ENCODE measurements at places on chromosomes 1 and 21.

GRCh38 chr1:216032284-216032683, 391.0 kb downstream of the USH2A start:
- no peak for DNase-seq

DNA sequence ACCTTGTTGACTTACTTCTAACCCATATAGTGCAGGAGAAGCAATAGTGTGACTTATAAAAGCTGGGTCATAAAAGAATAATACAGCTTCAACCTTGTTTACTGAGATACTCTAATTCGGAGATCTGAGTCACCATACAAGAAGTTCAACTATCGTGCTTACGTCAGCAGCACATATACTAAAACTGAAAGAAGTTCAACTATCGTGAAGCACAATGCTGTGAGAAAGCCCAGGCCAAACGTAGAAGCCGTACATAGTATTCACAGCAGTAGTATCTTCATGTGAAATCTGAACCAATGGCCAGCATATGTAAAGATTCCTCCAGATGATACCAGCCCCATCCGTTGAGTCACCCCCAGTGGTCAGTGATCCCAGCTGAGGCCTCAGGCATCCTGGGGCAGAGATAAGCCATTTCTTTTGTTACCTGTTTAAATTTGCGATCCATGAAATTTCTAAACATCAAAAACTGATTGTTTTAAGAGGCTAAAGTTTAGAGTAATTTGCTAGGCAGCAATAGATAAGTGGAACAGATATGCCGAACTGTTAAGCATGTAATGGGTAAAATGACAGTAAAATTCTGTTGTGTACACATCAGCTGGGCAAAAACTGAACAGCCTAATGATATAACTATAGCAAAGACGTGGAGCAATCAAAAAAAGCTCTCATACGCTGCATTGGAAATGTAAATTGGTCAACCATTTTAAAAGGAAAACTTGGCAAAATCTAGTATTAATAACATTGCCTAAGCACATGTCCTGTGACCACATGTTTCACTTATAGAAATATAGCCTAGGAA, 53.9 kb upstream of the SAMD13 start:
- DNase-seq = no peak

- no peak for DNase-seq
These were observed 7.9 kb upstream of the TRAF5 start for GRCh38 chr1:211318576-211319280.

DNA sequence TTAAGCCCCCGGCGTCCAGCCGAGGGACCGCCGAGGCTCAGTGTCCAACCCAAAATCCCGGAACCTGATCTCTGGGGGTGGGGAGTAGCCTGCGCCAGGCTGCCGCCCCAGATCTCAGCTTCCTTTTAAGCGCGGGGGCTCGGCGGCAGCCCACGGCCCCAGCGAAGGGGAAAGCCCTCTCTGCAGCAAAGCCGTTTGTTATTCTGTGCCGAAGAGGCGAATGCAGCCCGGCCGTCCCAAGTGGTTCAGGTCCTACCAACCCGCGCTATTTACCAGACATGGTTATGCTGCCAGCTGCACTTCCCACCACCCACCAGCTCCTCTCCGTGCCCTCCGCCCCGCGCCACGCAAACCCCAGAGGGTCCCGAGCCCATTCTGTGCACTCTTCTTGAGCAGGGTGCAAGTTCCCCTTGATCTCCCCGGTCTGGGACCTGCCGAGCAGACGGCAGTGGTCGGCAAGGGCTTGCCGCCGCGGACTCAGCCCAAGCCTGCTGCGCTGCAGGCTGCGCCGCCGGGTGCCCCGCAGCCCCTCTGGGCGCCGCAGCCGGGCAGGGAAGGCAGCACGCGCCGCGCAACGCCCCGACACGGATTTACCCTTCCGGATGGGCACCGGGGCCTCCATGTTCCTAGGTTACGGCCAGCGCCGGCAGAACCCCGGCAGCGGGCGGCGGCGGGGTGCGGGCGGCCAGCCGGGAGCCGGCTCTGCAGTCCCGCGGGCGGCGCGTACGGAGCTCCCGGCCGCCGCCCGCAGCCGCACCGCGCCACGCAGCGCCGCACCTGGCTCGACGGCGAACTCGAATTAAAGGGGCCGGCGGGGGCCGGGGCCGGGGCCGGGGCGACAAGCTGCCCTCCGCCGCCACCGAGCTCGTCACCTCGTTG, 738 bp upstream of the KCNA2 start:
- DNase-seq = no peak

DNA sequence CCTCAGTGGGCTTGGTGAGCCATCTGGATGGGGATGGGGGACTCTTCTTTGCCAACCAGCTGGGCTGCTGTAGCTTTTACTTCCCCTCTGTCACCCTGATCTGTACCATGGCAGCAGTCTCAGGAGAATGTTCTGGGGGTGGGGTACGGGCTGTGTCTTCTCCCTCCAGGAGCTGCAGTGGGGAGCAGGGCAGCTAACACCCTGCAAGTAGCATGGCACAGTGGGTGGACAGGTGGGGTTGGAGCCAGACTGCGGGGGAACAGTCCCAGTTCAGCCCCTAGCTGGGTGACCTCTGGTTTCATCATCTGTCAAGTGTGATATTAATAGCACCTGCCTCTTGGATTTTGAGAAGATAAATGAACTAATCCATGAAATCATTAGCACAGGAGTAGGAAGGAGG, 3.1 kb downstream of the NFASC start:
- DNase-seq = no peak

DNA sequence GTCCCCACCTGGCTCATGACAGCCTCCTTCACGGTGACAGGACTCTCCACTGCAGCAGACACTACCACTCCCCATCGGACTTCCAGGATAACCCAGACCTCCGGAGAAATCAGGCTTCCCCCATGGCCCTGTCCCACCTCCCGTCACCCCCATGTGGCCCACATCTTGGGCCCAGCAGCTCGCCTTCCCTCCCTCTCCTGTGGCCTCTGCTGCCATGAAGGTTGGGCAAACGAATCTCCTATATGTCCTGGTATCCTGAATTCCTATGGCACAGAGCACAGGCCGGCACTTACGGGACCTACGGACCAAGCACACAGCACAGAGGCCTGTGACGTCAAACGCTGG, 82.0 kb downstream of the NPHP4 start:
- DNase-seq = no peak

DNA sequence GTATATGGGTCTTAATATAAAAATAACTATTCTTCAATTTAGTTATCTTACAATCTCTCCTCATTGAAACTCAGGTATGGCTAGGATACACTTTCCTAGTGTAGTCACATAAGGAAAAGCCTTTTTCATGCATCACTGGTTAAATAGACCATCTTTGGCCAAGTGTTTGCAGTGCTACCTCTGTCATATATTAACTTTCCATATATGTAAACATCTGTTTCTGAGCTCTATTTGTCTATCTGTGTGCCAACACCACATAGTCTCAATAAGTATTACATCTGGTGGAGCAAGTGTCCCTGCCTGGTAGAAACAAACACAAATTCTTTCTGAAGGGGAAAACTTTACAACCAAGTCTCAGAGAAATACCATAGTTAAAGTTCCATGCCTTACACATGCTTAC, 134.6 kb downstream of the TSEN15 start:
- DNase-seq = no peak

GRCh38 chr1:47230692-47231300, 1.2 kb downstream of the TAL1 start:
- no peak for DNase-seq

DNA sequence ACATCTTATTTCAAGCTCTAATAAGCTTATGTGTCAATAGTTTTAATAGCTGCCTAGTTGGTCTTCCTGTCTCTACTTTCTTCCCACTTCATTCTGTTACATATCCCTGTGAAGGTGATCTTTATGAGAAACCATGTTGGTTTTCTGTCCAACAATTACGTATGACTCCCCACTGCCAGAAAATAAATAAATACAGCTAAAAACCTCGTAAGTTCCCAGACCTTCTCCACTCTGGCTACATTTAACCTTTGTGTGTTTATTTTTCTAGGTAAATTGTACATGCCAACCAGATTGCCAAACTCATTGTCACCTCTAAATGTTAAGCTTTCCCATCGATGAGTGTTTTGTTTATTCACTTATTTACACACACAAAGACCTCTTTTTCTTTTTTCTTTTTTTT, 147.2 kb downstream of the CRB1 start:
- DNase-seq = no peak

DNA sequence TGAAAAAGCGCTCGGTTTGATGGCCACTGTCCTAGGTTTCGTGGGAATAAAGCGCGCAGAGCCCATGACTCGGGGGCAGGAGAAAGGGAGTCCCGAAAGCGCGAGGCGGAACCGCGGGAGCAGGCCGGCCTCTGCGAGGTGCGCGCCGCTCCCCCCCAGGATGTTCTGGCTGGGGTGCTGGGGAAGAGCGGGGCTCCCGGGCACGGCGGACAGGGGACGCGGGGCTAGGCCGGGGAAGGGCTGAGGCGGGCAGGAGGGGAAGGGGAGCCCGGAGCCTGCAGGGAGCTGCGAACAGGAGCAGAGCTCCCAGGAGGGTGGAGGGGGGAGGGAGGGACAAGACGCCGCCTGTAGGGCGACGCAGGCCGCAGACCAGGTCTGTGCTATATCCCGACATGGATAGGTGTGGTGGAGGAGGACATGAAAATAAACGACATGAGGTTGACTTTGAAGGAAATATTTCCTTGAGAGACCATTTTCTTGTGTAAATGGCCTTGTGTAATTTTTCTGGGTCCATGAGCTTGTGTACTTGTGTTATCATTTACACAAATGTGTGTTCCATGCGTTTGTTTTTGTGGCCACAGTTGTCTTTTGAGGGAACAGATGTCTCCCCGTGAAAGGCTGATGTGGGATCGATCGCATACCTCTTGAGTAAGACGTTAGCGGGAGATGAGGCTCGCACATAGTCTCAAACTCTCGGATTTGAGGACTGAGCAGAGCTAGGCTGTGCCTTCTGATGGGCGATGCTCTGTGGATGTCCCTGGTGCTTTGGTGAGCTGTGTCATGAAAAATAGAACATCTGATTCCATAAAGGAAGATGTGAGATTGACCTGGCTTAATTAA, 1.3 kb downstream of the PCNT start:
- DNase-seq = no peak

DNA sequence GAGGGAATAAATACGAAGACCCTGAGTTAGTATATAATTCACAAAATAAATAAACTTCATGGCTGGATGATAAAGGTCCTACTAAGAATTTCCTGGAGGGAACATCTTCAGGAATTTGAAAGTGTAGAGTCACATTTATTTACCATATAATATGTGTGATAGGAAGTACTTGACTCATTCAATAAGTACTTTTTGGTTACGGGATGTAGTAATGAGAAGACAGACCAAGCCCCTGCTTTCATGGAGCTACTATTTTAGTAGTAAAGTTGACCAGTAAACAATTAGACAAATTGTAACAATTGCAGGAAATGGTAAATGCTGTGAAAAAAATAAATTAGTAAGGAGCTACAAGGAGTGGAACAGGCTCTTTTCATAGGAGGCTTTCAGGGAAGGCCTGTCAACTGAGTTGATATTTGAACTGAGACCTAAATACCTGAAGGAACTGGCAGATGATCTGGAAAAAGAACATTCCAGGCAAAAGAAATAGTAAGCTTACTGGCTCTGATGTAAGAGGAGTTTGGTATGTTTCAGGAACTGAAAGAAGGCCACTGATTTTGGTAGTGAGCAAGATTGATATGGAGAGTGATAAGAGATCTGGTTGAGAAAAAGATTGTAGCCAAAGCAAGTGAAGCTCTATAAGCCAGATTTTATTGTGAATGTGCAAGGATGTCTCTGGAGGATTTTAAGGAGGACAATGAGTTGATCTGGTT, 36.2 kb downstream of the CAMSAP2 start:
- DNase-seq = no peak

DNA sequence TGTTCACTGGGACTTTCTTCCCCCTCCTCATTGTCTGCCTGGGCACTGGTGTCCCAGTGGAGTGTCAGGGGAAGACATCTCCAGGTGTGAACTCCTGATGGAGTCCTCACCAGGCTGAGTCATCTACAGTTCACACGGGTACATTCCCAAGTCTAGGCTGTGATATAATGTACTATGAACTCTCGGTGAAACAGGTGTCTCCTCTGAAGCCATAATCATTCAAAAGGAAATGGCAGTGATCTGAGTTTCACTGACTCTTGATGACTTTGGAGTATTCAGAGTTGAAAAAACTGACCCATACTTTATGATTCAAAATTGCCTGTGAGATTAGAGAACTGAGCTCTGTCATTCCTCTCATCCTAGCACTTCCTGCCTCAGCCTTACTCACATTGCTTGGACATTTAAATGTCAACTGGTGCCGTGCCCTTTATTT, 9.1 kb downstream of the LAMC2 start:
- DNase-seq = no peak

DNA sequence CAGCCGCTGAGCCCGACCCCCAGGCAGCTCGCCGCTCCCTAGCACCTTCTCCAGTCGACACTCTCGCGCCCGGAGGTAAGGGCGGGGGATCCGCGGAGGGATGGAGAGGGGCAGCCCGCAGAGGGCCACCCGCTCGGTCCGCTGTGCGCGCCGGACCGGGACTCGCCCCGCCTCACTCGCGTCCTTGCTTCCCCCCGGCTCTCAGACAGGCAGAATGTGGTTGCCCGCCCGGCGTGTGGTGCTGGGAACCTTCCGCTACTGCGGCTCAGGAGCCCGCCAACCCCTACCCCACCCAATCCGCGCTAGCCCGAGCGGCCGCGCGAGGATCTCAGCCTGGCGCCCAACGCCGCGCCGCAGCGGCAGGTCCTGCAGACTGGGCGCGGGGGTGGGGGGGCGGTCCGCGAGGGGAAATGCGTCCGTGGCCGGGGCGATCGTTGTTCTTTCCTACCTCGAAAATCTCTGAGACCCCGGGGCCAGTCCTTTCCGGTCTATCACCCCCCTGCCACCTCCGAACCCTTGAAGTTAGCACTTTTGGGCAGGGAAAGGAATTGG, 404 bp downstream of the LRRC8C start:
- no peak for DNase-seq

GRCh38 chr1:218377143-218377660, 32.1 kb downstream of the TGFB2 start:
- DNase-seq = no peak

- DNase-seq = no peak
These were observed 4.9 kb upstream of the LINGO4 start for GRCh38 chr1:151809985-151810556.

DNA sequence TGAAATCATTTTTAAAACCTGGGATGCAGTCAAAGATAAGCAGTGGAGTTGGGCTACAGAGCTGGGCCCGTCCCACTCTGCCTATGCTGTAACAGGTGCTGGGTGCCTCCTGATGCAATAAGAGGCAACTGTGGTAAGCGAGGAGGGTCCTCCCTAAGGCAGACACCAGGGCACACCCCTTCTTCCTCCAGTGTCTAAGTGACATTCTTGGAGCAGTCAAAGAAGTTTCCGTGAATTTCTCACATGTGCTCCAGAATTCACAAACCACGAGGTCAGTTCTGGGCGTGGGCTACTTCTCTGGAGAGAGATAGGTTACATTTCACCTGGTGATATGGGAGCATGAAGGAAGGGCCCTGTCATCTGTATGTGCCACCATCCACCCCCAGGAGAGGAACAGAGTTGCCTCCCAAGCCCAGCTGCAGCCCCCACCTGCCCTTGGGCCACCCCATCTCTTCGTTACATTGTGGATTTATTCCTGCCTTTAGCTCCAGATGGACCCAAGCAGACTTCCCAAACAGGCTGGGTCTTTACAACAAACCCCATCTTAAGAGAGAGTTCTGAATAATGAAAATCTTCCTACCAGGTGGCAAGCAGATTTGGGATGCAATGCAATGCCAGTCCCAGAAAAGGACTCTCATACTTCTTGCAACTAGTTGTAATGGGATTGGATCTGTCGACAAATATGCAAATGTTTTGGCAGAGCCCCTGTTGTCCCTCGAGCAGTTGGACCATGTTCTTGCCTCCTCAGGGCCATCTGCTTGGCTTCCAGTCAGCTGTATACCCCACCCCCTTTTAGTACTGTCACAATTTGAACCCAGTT, 82.5 kb upstream of the CNTN2 start:
- no peak for DNase-seq

- DNase-seq = no peak
These were observed 19.2 kb upstream of the TAS1R2 start for GRCh38 chr1:18878538-18879214.

Measured in anterior cingulate cortex (tissue), 58 donors.